Heart left ventricle (tissue), 16 donors: ENCODE measurements at places on chromosomes 1 and 21. TPM values are rescaled to one million over a fixed set of nuclear protein-coding genes. Genes with fewer than 3 reads are reported as not detected.

Gene OR2L2
- total RNA-seq, result not detected

Gene AGL
- total RNA-seq, result 37.1 TPM

Gene IL12RB2
- total RNA-seq, result 1.7 TPM

Gene OLIG2
- not detected for total RNA-seq

Gene FABP3
- 5,939 TPM for total RNA-seq

DNA sequence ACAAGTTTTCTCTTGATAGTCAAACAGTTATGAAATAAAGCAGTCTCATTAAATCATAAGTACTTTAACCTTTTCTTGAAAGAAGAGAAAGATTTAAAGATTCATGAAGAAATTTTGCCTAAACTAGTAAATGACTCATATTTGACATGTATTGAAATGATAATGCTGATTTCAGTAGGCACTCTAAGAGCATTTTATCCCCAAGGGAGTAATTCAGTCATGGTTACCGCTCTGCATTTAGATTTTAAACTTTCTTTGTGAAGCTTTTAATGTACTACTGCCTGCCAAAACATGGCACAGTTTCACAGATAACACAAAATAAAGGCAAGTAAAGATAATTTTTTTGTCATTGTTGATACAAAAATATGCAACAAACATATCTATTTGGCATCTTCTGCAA lies 6.8 kb downstream of the USH2A start:
- no peak overlapping the region for H3K27ac ChIP-seq
- H3K36me3 ChIP-seq, result no peaks in the 10 kb centered on the region

- no peaks in the 10 kb centered on the region for H3K27me3 ChIP-seq
- no peak for DNase-seq
- H3K36me3 ChIP-seq, result no peaks in the 10 kb centered on the region
- H3K27ac ChIP-seq, result no peak overlapping the region
- no peaks in the 10 kb centered on the region for H3K4me1 ChIP-seq
Measured at GRCh38 chr1:211729238-211729637, 53.8 kb upstream of the NEK2 start.

- H3K4me3 ChIP-seq, result no peak overlapping the region
- H3K27ac ChIP-seq, result no peak overlapping the region
- DNase-seq, result no peak
- no peaks in the 10 kb centered on the region for H3K27me3 ChIP-seq
- H3K4me1 ChIP-seq, result no peaks in the 10 kb centered on the region
Measured at GRCh38 chr1:222861062-222861461, 46.2 kb downstream of the DISP1 start.
